ENCODE measurements at places on chromosomes 6 and 20.

DNA sequence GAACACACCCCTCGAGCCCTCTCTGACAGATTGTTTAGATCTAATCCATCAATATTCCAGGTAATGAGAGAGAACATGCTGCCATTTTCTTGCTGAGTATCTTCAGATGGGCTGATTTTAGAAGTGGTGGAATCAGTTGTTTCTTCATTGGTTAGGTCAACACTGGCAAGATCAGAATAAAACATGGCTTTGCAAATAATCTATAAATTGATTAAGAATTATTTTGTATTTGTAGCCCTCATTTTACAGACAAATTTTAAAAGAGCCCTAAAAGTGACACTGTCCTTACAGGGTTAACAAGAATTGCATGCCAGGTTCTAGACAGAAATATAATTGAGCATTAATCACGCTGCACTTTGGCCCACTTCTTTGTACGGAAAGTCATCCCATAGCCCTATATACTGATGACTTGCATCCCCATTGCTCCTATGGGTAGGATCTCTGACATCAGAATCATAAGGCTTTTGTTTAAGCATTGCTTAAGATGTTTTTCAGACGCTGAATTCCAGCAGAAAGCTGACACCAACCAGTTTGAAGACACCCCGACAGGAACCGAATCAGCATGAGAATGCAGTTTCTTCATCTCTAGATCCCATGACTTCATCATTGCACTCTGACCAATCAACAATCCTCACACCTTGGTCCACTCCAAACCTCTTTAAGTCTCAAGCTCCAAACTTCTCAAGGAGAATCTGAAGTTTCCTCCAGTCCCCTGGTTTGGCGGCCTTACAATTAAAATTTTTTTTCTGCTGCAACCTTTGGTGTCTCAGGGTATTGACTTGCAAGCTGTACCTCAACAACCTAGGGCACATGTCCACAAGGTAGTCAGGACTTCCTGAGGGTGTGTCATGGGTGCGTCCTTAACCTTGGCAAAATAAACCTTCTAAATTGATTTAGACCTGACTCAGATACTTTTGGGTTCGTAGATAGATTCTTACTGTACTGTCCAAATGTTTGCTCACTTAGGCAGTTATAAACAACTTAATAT, 7.8 kb downstream of the TDP2 start:
- DNase-seq, result no peak

DNA sequence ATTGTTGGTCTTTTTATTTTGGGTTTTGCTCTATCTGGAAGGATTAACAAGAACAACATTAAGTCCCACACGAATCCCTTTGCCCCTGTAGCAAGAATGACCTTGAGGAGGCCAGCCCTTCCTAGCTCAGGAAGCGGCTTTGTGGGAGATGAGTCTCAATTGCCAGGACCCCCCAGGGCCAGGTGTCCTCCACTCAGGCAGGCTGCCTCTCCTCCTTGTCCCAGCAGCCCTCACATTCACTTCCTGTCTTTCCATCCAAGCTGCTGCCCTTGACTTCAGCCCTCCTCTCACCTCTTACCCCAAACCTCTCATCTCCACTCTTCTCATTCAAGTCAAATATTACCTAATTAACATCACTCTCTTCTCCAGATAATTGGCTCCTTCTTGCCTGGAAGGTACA, 22.6 kb upstream of the SYNDIG1 start:
- no peak for DNase-seq

GRCh38 chr6:22281341-22282085, 15.3 kb downstream of the PRL start:
- DNase-seq, result no peak

GRCh38 chr6:137315081-137315480, 95.9 kb upstream of the IFNGR1 start:
- no peak for DNase-seq

- no peak for DNase-seq
Observed at GRCh38 chr6:158764183-158764849, 54.9 kb downstream of the EZR start.

DNA sequence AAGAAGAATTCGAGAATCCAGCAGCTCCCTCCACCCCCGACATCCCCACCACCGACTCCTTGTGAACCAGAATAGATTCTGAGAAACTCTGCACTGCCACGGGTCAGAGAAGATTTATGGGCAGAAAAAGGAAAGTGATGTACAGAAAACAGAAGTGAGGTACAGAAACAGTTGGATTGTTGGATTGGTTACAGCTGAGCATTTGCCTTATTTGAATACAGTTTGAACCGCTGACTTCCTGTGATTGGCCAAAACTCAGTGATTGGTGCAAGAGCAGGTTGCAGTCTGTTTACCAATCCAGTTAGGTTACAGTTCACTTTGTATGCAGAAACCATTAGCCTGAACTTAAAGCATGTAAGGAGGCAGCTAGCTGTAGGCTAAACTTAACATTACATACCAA, 131.2 kb upstream of the HDDC2 start:
- no peak for DNase-seq
